ENCODE measurements at places on chromosomes 11 and 22.

GRCh38 chr22:40212121-40212520 is 34.4 kb downstream of the TNRC6B start:
- DNase-seq, result no peak

GRCh38 chr11:112195951-112196351 is 20.6 kb downstream of the BCO2 start:
- DNase-seq, result no peak

DNA sequence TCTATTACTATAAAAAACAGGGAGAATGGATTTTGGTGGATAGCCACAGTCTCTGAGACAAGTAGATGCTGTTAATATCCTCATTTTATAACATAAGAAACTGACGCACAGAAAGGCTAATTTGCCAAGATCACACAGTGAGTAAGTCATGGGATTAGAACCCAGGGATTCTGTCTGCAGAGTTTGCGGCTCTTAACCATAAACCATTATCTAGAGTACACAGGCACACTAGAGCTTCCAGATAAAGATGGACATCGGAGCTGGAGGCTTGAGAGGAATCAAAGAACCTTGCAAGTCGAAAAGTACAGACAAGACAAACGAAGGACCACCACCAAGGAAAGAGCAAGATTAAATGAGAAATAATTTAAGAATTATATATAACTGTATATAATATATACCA is 11.3 kb downstream of the LGALS12 start:
- no peak for DNase-seq

- DNase-seq, result no peak
Observed at GRCh38 chr22:26573026-26573662, 16.8 kb downstream of the TPST2 start.

DNA sequence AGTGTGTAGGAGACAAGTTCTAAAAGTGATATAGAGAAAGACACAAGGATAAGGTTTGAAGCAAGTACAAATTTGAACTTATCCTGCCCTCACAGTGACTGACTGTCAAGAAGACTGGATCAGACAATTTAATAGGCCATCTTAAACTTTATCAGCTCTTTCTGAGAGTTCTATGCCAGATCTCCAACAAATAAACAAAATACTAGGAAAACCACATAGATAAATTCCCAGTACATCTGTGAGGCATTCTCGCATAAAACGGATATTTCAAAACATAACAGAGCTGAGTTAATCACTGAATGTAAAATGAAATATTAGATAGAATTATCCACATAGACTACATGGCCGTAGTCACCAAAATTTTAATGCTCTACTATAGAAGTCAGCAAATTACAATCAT is 120.9 kb upstream of the LUZP2 start:
- DNase-seq, result no peak
